ENCODE measurements at places on chromosomes 5 and 9. TPM values are rescaled to one million over a fixed set of nuclear protein-coding genes. Genes with fewer than 3 reads are reported as not detected.
A peak's percentile ranks its signal among the peaks of the same experiment; 100 is the strongest.

GRCh38 chr5:73968729-73969128, 342.7 kb downstream of the ARHGEF28 start:
- DNase-seq, result no peak

MYORG gene
- 8.1 TPM for total RNA-seq

ELP1 gene
- total RNA-seq, result 20.1 TPM

GRCh38 chr5:172722327-172722815, 48.6 kb downstream of the DUSP1 start:
- no peak for DNase-seq

GRCh38 chr5:107997338-107997980, 326.7 kb upstream of the EFNA5 start:
- DNase-seq, result no peak

DNA sequence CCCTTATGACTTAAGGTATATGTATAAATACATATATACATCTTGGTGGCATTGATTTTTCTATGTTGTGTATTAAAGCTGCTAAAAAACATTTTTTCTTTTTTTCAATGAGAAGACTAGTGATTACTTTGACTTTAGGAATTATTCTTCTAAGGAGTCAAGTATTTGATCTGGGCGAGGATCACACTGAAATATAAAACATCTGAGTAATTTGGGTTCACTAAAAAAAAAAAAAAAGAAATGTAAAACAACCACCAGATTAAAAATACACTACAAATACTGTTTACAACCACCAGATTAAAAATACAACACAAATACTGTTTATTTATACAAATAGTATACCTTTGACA, 9.0 kb downstream of the UBAP1 start:
- no peak for DNase-seq

GRCh38 chr5:159451197-159452052, 121.1 kb upstream of the IL12B start:
- peak; percentile 51 for DNase-seq

- DNase-seq, result no peak
These were observed 18.1 kb downstream of the ZBTB5 start for GRCh38 chr9:37447111-37447510.
